ENCODE measurements at places on chromosomes 2 and 18.

- H3K4me1 ChIP-seq = peaks cover 3% of the 10 kb centered on the region
- H3K4me3 ChIP-seq = no peak overlapping the region
- H3K36me3 ChIP-seq = no peaks in the 10 kb centered on the region
- H3K27ac ChIP-seq = no peak overlapping the region
- H3K27me3 ChIP-seq = no peaks in the 10 kb centered on the region
- no peak for DNase-seq
Observed at GRCh38 chr18:22427822-22428549, 10.3 kb upstream of the CTAGE1 start.

- no peak overlapping the region for H3K27ac ChIP-seq
- H3K4me3 ChIP-seq = no peak overlapping the region
- no peaks in the 10 kb centered on the region for H3K36me3 ChIP-seq
- H3K4me1 ChIP-seq = peaks cover 7% of the 10 kb centered on the region
Observed at GRCh38 chr2:67896076-67896475, 166.7 kb downstream of the C1D start.

GRCh38 chr2:138922973-138923563 is 142.9 kb upstream of the NXPH2 start:
- peak; percentile 38 for DNase-seq
- no peaks in the 10 kb centered on the region for H3K36me3 ChIP-seq
- no peak overlapping the region for H3K27ac ChIP-seq

- H3K27me3 ChIP-seq = no peaks in the 10 kb centered on the region
- H3K27ac ChIP-seq = no peak overlapping the region
Observed at GRCh38 chr2:229660951-229661350, 53.4 kb downstream of the DNER start.

DNA sequence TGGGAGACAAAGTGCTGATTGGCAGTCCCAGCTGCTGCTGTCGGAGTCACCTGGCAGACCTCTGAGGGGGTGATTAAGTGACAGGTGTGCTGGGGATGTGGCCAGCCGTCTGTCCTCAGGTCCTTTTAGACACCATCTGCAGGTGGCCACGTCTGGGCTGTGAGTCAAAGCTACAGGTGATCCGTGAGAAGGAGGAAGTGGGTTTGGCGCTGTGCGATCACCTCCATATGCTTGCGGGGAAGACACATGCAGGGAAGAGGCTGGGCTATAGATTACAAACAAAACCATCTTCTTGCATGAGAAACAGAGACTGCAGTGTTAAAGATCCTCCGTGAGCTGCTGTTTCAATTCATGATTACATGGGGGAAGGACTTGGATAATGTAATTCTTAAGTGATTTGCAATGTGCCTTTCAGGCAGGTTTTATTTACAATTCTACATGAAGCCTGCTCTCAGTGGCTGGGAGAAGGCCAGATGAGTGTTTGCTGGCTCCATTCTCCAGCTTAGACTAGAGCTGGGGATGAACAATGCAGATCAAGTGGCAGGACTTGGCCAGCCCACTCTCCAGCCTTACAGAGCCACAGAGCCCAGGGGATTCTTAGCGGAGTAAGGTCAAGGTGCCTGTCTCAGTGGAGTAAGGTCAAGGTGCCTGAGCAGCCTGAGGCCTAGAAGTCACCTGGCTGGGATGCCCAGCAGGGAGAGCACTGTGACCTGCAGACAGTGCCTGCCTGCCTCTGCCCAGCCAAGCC is 87.8 kb downstream of the LYPD1 start:
- no peaks in the 10 kb centered on the region for H3K36me3 ChIP-seq
- peaks cover 2% of the 10 kb centered on the region for H3K4me1 ChIP-seq
- H3K4me3 ChIP-seq = no peak overlapping the region
- no peak overlapping the region for H3K27ac ChIP-seq
- no peak for DNase-seq

GRCh38 chr2:232292395-232293154 is 86.0 kb upstream of the ALPP start:
- DNase-seq = peak; percentile 63
- H3K27me3 ChIP-seq = no peaks in the 10 kb centered on the region
- H3K36me3 ChIP-seq = no peaks in the 10 kb centered on the region
- no peak overlapping the region for H3K4me3 ChIP-seq
- no peak overlapping the region for H3K27ac ChIP-seq
- H3K4me1 ChIP-seq = peaks cover 11% of the 10 kb centered on the region

DNA sequence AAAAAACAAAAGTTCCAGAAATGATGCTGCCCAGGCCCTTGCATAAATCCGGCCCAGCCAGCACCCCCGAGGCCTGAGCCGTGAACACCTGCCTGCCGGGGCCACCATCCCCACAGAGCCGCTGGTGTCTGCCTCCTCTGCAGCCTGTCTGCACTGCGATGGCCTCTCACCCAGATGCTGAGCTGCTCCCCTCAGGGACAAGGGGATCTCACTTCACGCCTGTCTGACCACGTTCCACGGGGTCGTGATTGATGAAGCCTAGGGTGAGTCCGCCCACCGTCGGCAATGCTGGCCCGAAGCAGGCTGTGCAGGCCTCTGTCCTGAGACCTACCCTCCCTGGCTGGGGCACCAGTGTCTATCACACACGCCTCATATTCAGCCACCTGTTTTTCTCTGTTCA is 444.2 kb downstream of the EIPR1 start:
- no peaks in the 10 kb centered on the region for H3K27me3 ChIP-seq
- H3K4me1 ChIP-seq = no peaks in the 10 kb centered on the region
- no peak overlapping the region for H3K4me3 ChIP-seq
- DNase-seq = no peak
- no peak overlapping the region for H3K27ac ChIP-seq

GRCh38 chr18:61731178-61731577 is 161.6 kb downstream of the RNF152 start:
- no peak overlapping the region for H3K4me3 ChIP-seq
- H3K27ac ChIP-seq = no peak overlapping the region
- no peaks in the 10 kb centered on the region for H3K36me3 ChIP-seq

Measured in mesenchymal stem cell (in vitro differentiated cells and primary cell).